ENCODE measurements at places on chromosomes 16 and 17.

DNA sequence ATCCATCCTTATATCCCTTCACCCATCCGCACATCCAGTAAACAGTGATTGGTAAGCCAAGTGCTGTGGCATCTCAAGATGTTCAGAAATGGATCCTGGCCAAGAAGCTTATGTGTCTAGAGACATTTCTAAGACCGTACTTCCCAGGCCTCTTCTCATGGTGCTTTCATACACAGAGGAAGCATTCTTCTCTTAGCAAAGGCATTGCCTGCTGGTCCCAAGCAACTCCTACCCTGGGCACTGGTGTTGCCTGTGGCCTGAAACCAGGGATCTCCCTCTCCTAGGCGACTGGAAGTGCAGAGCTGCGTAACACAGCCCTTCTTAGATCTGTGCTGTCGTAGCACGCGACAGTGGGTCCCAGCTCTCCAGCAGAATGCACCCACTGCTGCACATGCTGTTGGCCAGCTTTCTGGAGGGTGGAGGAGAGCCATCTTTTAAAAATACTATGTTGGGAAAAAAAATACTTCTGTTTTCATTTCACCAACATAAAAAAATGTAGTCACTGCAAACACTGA lies 182.9 kb downstream of the CCDC182 start:
- no peak for DNase-seq

DNA sequence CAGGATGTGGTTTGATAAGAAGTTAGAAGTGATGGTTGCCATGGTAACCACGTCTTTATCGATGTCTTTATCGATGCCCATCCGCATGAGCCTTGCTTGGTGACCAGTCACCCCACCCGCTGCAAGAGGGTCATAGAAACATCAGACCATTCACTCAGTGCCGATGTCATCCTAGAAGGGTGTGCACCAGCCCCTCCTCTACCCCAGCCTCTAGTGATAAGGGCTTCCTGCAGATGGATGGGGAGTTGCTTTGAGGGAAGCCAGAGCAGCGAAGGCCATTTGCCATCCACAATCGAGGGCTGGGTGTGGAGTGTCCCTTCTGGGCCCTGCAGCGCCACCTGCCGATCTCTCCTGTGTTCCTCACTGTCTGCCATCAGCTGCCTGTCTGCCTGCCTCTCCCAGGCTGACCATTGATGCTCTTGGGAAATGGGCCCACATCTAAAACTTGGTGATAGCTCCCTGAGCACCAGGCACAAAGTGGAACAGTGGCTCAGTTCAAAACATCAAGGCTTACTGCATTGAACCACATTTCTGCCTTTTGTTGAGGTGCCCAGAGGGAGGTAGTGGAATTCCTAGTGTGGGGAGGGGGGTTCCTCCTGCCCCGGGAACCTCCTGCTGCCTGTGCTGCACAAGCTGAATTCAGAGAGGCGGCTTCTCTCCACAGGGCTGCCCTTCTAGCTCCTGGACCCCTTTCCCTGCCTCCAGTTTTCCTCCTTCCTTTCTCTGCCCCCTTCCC lies 8.9 kb downstream of the CALB2 start:
- no peak for DNase-seq

DNA sequence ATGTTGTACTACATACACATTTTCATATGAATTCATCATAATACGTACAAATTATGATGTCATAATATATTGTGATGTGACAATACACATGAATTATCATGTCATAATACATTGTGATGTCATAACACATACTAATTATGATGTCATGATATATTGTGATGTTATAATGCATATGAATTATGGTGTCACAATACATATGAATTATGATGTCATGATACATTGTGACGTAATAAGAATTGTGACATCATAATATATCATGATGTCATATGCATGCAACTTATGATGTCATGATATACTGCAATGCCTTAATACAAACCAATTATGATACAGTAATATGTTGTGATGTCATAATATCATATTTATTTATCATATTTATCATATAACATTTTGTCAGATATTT lies 2074.3 kb downstream of the TP53TG3F start:
- DNase-seq, result no peak

- no peak for DNase-seq
Measured at GRCh38 chr17:36475346-36475970, 11.0 kb upstream of the ZNHIT3 start.

GRCh38 chr17:40364121-40364861 lies at the start of gene GJD3:
Gene GJD3, minus strand, starts transcription at chr17:40364737. Its CDS starts 922 bp downstream, at chr17:40363815.
- DNase-seq, result no peak

DNA sequence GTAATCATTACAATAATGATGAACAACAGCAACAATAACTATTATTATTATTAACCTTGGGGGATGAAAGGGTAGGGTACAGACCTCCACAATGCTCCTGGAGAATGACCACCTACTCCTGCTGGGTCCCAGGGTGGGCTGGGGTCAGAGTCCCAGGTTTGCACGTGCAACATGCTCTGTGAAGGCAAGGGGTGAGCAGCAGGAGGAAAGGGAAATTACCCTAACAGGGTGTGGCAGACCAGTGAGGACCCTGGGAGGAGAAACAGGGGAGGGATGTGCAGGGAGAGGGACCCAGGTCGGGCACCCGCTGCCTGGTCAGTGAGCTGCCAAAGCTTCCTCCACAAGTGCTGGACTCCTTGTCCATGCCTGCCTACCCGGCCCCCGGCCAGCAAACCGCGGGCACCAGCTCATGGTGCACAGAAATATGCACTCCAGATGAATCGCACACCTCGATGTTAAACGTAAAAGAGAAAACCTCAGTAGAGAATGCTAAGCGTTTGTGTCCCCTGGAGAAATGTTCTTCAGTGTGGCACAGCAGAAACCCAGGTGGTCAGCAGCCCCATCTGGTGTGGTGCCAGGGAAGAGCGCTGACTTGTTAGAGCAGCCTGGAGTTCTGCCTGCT lies 767.1 kb downstream of the KCNJ18 start:
- DNase-seq, result no peak

- no peak for DNase-seq
Measured at GRCh38 chr16:85480727-85481101, 132.4 kb upstream of the GSE1 start.

DNA sequence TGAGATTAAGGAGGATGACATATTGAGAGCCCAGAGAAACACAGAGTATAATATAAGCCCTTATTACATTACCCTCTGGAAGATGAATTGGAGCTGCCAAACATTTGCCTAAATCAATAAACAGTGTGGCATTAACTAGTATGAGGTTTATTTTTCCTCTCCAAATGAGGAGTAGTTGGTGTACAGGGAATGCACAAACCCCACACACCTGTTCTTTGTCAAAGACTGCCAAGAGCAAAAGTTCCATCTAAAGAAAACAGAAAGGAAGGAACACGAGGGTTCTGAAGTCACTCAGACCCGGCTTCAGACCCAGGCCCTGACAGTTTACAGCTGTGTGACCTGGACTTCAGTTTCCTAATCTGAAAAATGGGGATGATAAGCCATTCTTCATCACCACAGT lies 138.1 kb downstream of the SHISA9 start:
- no peak for DNase-seq

GRCh38 chr17:7133424-7133823 lies 18.8 kb upstream of the ASGR2 start:
- no peak for DNase-seq

- no peak for DNase-seq
Measured at GRCh38 chr16:74651841-74652240, 14.8 kb downstream of the RFWD3 start.

- DNase-seq, result no peak
Measured at GRCh38 chr16:89737341-89738071, 16.2 kb downstream of the ZNF276 start.

DNA sequence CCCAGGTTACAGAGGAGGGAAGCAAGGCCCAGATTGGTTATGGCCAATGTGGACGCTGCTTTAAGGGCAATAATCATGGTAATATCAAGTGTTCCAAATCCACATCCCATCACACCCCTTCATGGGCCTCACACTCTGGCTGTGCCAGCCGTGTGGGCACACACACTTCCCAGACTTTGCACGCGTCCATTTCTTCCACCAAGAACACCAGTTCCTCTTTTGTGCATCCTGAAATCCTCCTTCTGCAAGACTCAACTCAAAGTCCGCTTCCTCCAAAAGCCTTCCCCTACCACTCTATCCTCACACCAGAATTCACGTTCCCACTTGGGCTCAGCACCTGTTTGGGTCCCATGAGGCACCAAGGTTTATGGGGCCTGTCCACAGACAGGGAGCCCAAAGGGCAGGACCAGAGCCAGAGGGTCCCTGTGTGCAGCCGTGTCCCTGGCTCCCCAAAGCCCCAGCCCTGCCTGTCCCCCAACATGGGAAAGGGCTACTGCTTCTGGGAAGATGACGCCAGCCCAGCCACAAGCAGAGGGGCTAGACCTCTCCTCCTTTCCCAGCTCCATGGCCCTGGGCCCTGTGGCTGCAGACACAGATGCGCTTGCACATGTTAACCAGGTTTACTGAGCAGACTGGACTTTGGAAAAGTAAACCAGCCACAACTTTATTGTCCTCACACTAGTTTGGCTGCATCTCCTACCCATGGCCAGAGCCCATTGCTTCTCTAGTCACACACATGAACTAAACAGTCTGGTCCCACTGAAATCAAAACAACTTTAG lies 20.3 kb downstream of the SPNS3 start:
- DNase-seq, result no peak

GRCh38 chr17:52546493-52546892 lies 388.0 kb upstream of the CA10 start:
- DNase-seq, result no peak

- DNase-seq, result no peak
Measured at GRCh38 chr17:43010667-43011308, 4.2 kb downstream of the IFI35 start.

DNA sequence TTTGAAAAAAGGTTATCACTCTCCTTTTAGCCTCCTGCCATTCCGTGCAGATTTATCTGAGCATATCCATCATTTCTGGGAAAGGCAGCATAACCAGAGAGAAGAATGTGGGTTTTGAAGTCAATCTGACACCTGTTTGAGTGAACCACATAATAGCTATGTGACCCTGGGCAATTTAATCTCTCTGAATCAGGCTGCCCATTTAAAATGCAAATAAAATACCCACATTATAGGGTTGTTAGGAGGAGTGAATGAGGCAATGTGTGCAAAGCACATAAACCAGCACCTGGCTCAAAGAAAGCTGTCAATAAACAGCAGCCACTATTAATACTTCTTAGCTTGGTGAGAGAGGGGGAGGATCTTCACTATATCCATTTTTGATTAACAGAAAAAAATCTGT lies 88.0 kb downstream of the CACNG1 start:
- DNase-seq, result no peak

DNA sequence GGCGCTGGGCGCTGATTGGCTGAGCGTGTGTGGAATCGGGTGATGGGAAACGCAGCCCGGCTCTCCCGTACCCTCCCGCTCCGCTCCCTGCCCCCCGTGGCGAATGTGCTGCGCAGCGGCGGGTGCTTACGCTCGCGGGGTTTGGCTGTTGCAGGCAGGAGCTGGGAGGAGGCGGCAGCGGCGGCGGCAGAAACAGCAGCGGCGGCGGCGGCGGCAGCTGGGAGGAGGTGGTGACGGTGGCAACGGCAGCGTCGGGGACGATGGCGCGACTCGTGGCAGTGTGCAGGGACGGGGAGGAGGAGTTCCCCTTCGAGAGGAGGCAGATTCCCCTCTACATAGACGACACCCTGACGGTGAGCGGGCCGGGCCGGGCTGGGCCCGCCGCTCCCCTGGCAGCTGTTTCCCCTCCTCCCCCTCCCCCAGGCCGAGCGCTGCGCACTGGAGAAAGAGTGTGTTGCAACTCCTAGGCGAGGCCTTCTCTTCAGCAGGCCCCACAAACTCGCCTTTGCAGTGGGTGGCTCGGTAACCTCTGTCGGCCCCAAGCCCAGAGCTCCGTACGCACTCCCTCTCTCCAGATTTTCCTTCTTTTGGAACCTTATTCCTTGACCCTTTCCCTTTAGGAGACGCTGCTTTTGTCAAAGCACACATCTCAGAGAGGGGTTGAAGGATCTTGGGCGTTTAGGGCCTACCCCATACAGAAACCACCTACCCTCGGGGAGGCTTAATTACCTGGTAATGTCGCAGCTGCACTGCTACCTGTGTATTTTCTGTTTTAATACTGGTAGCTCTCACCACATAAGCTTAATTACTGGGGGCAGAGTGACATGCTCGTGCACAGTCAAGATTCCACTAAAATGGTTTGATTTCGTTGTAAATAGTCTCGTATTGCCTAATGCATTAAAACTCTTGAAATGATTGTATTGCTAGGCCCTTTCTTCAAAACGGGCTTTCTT lies 1.0 kb downstream of the GGNBP2 start:
- DNase-seq, result peak; percentile 92

- DNase-seq, result no peak
Measured at GRCh38 chr16:55567382-55567781, 898 bp downstream of the CAPNS2 start.

- DNase-seq, result no peak
Measured at GRCh38 chr16:80741724-80742123, 62.7 kb downstream of the CDYL2 start.

- no peak for DNase-seq
Measured at GRCh38 chr17:8997994-8998628, 23.2 kb upstream of the NTN1 start.

- peak; percentile 86 for DNase-seq
Measured at GRCh38 chr17:35088881-35089585, 25.5 kb upstream of the RFFL start.

- DNase-seq, result no peak
Measured at GRCh38 chr17:32601866-32602265, 115.1 kb downstream of the CDK5R1 start.

DNA sequence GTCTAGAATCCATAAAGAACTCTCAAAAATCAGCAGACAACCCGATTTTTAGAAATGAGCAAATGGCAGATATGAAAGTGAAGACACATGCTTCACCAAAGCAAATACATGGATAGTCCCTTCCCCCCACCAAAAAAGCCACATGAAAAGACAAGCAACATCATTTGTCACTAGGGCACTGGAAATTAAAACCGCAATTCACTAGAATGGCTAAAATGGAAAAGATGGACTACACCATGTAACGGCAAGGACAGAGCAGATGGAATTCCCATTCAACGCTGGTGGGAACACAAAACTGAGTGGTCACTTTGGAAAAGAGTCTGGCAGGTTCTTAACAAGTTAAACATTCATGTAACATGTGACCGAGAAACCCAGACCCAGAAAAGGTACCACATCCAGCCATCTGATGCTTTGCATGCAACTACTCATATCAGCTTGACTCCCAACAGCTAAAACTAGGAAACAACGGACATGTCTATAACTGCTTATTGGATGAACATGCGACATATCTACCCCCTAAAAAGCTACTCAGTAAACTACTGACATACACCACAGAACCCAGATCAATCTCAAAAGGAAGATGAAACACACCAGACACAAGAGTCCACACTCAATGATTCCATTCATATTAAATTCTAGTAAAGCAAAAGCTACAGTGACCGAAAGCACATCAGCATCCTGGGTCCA lies 132.6 kb downstream of the ZNF778 start:
- no peak for DNase-seq

DNA sequence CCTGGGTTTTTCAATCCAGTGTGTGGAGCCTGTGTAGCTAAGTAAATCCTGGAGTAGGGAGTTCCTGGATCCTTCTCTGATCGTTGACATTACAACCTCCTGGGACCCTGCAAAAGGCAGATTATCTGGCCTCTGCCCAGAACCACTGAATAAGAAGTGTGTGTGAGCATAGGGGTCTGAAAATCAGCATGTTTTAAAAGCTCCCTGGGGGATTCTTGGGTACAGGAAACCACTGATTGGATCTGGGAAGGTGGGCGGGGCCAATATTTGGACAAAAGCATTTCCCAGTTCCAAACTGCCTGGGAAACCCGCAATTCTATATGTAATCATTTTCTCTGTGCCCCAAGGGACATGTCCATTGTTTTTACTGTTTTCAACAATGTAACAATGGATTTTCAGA lies 27.2 kb upstream of the BEAN1 start:
- no peak for DNase-seq

Data from NCI-H187 (cell line).